ENCODE measurements at places on chromosomes 11 and 22. TPM values are rescaled to one million over a fixed set of nuclear protein-coding genes. Genes with fewer than 3 reads are reported as not detected.

The DRD4 gene
- total RNA-seq, result 1.4 TPM

The SAA4 gene
- total RNA-seq, result not detected

GRCh38 chr11:118240999-118241763 lies 11.0 kb downstream of the MPZL3 start:
- H3K27me3 ChIP-seq, result no peaks in the 10 kb centered on the region
- H3K36me3 ChIP-seq, result no peaks in the 10 kb centered on the region
- H3K27ac ChIP-seq, result peak overlapping the region; percentile 4
- H3K4me1 ChIP-seq, result peaks cover 85% of the 10 kb centered on the region

The IFTAP gene
- total RNA-seq, result 2.4 TPM

DNA sequence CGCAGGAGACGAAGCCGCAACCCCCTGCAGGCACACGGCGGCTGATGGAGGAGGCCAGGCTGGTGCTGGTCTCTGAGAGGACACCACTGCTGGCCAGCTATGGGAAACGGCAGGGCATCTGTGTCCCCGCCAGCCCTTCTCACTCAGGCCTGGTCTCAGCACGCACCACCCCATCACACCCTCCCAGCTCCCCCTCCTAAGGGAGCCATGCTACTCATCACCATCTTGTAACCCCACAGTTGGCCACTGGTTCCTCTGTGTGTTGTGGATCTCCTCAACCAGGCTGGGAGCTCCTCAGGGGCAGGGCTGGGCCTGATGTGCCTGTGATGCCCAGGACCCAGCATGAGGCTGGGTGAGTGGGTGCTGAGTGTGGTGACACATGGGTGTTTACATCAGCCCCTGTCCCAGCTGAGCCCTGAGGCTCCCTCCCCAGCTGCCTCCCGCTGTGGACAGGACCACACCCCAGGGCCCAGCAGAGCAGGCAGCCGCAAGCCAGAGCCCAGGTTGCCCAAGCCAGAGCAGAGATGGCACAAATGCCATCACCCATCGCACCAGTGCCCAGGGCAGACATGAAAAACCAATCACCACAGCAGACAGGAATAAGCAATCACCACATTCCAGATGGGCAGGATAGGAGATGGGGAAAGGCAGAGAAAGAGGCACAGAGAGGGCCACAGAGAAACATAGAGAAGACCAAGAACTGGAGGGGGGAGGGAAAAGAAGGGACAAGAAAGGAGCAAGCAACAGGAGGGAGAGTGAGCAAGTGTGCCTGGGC lies 8.2 kb downstream of the ARVCF start:
- no peak for DNase-seq
- H3K4me3 ChIP-seq, result no peak overlapping the region
- peaks cover 5% of the 10 kb centered on the region for H3K4me1 ChIP-seq
- H3K27me3 ChIP-seq, result no peaks in the 10 kb centered on the region
- H3K27ac ChIP-seq, result no peak overlapping the region

The CCDC116 gene
- 0.93 TPM for total RNA-seq

All from naive thymus-derived CD8-positive, alpha-beta T cell (primary cell).